ENCODE measurements at places on chromosomes 5 and 9.

- DNase-seq = no peak
Observed at GRCh38 chr9:18014556-18014955, 435.7 kb downstream of the SH3GL2 start.

GRCh38 chr9:136093995-136094881, 851 bp downstream of the NACC2 start:
- no peak for DNase-seq

GRCh38 chr5:16702964-16703363, 86.2 kb upstream of the RETREG1 start:
- DNase-seq = no peak

- DNase-seq = no peak
Observed at GRCh38 chr9:134213508-134213850, 49.1 kb upstream of the RNU6ATAC start.

DNA sequence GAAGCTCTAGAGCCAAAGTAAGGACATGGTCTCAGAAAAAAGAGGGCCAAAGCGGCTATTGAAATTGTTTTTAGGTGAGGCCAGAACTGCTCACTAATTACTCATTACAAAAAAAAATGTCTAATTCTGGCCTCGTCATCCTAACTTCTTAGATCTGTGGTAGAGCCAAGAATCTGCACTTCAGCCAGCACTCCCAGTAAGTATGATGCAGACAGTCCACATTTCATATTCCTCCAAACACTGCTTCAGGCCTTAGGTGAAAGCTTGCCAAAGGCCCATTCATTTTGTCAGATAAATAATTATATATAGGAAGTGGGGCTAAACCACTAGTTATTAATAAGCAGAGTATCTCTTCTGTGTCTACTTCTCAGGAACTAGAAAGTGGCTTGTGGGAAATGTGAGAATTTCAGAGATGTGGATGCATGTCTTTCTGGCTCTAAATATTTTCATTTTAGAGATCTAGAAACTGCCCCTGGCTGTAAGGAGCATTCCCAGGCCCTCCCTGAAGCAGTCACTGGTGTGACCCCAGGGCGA, 554.0 kb downstream of the TLE4 start:
- no peak for DNase-seq

- DNase-seq = peak; percentile 5
Observed at GRCh38 chr5:180391276-180391675, 38.1 kb upstream of the GFPT2 start.

DNA sequence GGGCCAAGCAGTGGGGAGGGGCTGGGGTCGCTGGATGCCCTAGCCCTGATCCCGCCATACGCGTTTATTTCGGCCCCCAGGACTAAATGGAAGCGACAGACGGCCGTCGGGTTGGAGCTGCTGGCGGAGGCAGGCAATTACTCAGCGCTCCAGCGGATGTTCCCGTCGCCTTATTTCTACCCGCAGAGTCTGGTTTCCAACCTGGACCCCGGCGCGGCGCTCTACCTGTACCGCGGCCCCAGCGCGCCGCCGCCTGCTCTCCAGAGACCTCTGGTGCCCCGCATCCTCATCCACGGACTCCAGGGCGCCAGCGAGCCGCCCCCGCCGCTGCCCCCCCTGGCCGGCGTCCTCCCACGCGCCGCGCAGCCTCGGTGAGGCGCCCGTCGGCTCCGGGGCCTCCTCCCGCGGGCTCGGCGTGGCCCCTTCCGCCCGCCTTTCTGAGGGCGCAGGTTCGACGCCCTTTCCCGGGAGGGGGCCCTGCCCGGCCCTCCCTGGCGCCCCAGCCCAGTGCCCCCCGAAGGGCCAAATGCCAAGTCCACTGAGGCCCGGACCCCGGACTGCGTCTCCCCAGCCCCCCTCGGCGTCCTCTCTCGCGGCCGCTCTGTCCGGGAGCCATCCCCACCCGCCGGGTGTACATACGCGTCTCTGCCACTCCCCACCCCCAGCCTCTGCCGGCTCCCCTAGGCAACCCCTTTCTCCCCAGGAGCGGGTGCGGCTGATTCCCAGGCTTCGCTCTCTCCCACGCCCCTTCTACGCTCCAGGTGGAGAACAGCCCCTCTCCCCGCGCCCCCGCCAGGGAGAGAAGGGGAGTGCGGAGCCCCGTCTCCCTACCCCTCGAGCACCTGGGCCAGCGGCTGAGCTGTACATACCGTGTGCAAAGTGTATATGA, 7.0 kb downstream of the BARHL1 start:
- no peak for DNase-seq

DNA sequence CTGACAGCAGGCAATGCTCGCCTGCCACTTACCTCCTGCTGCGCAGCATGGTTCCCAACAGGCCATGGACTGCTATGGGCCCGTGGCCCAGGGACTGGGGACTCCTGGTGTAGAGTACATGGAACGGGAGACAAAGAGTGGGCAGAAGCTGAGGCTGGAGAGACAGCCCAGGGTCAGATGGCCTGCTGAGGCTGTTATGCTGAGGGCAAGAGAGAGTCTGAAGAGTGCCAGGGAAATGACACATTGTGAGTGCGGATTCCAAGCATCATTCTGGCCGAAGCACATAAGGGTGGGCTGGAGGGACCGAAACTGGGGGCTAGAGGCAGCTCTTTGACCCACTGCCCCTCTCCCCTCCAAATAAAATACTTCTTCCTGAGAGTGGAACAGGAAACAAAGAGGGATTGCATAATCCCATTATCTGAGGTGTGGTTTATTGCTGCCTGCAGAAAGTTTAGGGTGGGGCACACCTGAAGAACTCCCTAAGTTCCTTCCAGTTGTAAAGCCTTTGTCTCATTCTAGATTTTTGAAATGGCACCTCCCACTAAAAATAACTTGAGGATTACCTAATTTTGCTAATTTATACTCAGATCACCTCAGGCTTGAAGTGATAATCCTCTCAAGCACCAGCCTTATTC, 158.1 kb downstream of the ATP10B start:
- DNase-seq = no peak

- DNase-seq = no peak
Observed at GRCh38 chr9:6109571-6109970, 94.1 kb upstream of the RANBP6 start.

GRCh38 chr5:123450114-123450513, 26.9 kb upstream of the CEP120 start:
- no peak for DNase-seq

GRCh38 chr5:91684625-91685024, 301.5 kb upstream of the ARRDC3 start:
- DNase-seq = no peak

- DNase-seq = no peak
Observed at GRCh38 chr5:133344266-133344665, 268.1 kb downstream of the FSTL4 start.

- no peak for DNase-seq
Observed at GRCh38 chr5:31385774-31386537, 145.9 kb downstream of the DROSHA start.

DNA sequence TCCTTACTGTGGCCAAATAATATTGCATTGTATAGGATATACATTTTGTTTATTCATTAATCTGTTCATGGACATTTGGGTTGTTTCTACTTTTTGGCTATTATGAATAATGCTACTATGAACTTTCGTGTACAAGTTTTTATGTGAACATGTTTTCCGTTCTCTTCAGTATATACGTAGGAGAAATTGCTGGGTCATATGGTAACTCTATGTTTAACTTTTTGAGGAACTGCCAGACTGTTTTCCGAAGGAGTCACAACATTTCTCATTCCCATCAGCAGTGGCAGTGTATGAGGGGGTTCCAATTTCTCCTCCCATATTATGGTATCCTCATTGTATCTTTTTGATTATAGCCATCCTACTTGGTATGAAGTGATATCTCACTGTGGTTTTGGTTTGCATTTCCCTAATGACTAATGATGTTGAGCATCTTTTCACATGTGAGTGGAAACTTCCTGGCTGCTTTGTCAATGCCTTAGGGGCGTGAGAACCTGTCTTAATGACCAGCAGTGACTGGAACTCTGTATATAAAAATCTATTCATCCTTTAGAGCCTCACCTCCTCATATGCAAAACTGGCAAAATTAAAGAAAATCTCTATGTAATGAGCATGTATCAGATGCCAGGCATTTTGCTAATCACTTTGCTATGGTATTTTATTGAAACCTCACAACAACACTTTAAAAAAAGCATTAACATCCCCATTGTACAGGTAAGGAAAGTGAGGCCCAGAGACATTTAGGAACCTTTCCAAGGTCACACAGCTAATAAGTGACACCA, 47.8 kb upstream of the TGFBR1 start:
- DNase-seq = no peak

DNA sequence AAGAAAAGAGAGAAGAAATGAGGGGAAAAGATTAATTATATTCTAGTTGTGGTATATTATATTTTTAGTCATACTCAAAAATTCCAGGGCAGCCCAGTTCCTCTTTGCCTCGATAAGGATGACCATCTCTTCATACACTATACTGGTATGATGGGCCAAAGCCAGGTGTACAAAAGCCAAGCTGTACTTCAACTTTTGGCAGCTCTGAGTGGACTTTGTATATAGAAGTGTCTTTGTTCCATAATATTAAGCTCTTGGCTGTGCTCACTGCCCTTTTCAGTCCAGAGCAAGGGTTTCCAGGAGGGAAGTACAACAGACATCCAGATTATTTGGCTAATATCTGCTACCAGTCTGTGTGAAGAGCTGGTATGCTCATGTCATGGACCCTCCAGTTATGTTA, 934.3 kb upstream of the CDH10 start:
- no peak for DNase-seq

- DNase-seq = no peak
Observed at GRCh38 chr5:132100672-132101261, 27.2 kb downstream of the CSF2 start.

DNA sequence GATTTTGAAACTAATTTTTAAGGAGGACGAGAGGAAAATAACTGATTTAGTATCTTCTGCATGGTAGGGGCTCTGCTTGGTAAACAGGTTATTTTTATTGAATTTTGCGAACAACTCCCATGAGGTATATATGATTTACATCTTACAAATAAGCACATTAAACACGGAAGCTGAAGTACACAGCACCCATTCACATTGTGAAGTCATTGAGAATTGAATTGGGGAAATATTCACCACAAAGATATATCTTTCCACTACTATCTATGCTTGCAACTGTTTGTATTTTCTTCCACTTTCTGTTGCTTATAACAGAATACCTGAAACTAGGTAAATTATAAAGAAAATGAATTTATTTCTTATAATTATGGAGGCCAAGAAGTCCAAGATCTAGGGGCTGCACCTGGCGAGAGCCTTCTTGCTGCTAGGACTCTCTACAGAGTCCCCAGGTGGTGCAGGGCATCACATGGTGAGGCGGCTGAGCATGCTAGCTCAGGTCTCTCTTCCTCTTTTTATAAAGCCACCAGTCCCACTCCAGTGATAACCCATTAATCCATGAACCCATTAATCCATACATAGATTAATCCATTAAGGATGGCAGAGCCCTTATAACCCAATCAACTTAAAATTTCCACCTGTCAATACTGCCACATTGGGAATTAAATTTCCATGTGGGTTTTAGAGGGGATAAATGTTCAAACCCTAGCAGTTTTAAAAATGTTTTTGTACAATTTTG, 79.0 kb upstream of the ZNF608 start:
- no peak for DNase-seq

DNA sequence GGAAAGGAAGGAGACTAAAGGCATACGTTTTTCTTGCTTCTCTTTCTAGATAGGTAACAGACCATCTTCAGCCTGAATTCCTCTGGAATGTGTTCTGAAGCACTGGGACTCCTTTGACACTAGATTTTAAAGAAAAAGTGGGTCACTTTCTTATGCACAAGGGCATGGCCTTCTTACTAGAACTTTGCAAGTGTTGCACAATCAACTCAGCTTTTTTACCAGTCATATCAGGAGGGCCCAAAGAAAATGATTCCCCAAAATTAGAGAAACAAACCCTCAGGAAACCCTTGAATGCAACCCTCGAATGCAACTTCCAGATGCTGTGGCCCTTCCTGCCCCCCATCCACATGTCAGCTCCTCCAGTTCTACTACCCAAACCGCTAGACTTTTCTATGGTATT, 93.9 kb downstream of the YTHDC2 start:
- no peak for DNase-seq

DNA sequence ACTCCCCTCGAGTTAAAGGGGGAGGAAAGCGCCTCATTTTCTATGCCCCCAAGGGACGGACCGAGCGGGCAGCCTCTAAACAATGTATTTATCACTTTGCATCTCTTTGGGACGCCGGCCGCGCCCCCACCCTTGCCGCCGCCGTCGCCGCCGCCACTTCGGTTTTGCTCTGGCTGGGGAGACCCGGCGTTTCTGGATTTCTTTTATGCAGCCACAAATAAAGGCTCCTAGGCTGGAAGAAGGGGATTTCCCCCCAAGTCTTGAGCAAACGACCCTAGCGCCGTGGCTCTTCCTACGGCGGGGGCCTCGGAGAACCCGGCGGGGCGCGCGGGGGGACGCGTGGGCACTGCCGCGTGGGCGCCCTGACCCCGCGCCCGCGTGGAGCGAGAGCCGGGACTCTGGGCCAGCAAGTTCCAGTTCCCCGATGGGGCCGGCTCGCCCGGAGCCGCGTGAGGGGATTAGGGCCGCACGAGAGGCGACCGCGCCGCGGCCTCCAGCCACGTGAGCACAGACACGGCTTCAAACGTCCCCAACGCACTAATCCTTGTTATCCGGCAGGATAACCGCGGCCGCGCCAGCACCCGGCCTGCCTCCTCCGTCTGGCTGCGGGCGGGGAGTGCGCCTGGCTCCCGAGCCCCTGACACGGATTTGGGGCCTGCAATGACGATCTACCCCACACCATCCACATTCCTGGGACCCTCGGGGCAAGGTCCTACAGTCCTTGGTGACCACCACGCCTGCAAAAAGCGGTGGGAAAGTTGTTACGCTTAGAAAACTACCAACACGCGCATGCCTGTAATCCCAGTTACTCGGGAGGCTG, 7.9 kb upstream of the NEUROG1 start:
- DNase-seq = no peak

GRCh38 chr9:89923961-89924504, 319.2 kb downstream of the GADD45G start:
- no peak for DNase-seq

GRCh38 chr5:155430192-155430591, 416.6 kb downstream of the KIF4B start:
- no peak for DNase-seq

- DNase-seq = no peak
Observed at GRCh38 chr5:114780290-114780689, 389.4 kb downstream of the TRIM36 start.

- DNase-seq = no peak
Observed at GRCh38 chr5:77418601-77419581, 73.2 kb downstream of the WDR41 start.

- DNase-seq = no peak
Observed at GRCh38 chr5:24162343-24162742, 482.4 kb downstream of the CDH10 start.

DNA sequence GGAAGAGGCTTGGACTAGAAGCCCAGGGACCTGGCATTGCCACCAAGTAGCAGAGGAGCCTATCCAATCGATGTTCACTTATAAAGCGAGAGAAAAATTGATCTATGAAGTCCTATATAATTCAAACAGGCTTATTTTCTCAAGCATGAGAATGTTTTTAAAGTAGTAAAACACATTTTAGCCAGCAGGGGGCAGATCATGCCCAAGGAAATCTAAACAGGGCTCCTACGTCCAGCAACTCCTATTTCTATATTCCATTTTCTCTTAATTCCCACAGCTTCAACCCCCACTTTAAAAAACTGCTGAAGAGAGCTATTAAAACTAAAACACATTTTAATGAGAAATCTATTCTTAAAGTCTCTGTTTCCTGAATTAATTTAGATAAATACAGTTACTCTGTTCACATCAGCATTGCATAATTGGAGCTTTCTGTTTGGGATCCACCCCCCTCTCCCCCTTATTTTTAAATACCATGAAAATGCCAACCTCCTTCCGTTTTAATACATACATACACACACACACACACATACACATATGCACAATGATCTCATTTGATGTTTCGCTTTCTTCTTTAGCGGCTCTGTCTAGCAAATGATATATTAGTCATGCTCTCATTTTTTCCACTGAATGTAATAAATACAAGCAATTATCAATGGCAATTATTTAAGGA, 144.9 kb downstream of the MYO10 start:
- DNase-seq = no peak
